ENCODE measurements at places on chromosomes 7 and 10. TPM values are rescaled to one million over a fixed set of nuclear protein-coding genes. Genes with fewer than 3 reads are reported as not detected.

SAMD9L gene
- 4.4 TPM for polyA plus RNA-seq

DNA sequence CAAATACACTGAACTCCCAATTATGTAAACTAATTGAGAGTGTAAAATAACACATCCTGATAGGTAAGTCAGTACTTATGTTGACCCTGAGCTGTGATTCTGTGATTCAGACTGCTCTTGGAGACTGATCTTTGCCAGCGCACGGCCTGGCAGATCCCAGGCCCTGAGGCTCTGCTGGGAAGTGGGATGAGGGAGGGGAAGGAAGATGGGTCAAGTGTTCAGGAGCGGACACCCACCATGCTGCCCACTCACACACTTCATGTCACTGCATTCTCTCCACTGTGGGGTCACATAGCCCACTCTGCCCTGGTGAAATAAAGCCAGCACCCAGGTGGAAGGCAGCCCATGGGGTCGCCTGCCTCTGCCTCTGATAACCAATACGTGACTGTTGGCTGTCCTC is 226.2 kb downstream of the TNS3 start:
- DNase-seq = no peak

- no peak for DNase-seq
Observed at GRCh38 chr7:107480932-107481331, 11.1 kb downstream of the GPR22 start.

DNA sequence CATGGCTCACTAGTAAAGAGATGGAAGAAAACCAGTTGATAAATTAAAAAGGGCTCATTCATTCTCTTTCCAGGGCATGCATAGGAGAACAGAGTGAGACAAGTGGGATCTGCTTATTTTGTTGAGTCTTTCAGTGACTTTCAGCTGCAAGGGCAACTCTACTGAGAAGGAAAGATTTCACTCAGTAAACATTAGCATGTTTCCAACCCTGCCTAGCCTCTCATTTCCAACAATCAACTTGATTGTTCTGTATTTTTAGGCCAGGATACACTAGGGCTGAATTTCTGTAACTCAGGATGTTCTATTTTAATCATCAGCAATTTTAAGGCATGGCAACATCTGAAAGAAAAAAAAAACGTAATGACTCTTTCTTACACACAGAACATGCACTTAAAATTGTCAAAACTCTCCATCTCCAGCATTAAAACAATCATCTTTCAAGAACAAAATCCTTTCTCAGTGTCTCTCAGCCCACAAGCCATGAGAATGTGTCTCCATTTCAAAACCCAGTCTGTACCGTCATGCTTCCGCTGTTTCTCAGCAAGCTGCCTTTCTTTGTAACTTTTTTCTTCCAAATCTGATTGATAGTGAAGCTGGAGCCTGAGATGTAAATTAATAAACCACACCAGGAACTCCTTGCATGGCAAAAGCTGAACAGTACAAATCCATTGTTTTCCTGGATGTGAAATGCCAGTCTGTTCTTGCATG is 147.2 kb upstream of the KLF14 start:
- no peak for DNase-seq

Measured in renal cortex interstitium (tissue), 15 donors.